ENCODE measurements at places on chromosomes 1 and 21.

GRCh38 chr1:34825455-34826091 lies 32.8 kb downstream of the GJA4 start:
- DNase-seq = no peak

DNA sequence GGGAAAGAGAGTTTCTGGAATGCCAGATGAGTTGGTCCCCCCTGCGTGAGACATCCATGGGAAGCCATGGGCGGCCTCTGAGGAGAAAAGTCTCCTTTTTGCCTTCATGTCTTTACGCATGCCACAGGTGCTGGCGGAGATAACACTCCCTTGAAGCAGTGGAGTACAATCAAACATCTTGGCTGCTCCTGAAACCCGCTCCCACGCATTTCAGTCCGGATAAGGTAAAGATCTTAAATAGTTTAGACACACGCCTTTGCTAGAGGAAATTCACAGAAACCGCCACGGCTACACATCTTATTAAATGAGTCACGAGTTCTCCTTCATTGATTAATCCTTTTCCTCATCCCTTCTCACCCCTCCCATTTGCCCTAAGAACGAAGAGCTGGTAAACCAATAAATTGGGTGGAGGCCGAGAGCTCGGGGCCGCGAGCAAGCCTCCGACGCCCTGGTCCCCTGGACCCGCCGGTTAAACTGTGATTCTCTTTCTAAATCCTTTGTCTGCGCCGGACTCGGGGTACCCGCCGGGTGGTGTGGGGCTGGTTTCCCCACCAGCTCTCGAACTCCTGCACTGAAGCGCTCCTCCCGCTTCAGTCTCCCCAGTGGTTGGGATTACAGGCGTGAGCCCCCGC lies 6.6 kb upstream of the ZNF669 start:
- no peak for DNase-seq

GRCh38 chr1:229006121-229006870 lies 264.6 kb upstream of the RAB4A start:
- no peak for DNase-seq

GRCh38 chr1:244065960-244066388 lies 14.9 kb downstream of the ZBTB18 start:
- no peak for DNase-seq

GRCh38 chr1:207454046-207454964 lies at the start of gene CR2:
Gene CR2, plus strand, starts transcription at chr1:207454328. Its CDS starts 91 bp downstream, at chr1:207454419.
- no peak for DNase-seq

- DNase-seq = no peak
Observed at GRCh38 chr1:93395195-93395594, 49.5 kb downstream of the DR1 start.

- DNase-seq = no peak
Observed at GRCh38 chr1:180948641-180949615, 36.2 kb downstream of the KIAA1614 start.

DNA sequence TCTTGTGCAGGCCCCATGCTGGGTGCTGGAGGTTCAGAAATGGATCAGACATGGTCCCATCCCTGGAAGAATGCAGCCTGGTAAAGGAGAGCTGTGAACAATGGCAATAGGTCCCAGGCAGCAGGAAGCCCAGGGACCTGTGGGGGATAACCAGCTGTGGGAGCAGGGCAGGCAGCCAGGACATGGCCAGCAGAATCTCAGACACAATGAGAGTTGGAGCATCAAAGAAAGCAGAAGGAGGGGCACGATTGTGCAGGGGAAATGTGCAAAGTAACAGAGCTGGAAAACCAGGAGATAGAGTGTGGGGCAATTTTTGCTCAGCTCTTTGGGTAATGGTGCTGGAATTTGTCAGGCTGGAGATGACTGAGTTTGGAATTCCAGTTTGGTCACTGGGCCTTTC lies 44.3 kb downstream of the C8B start:
- DNase-seq = no peak

- no peak for DNase-seq
Observed at GRCh38 chr1:156213644-156213966, 798 bp downstream of the PMF1 start.

GRCh38 chr1:84960371-84960770 lies 36.5 kb downstream of the MCOLN2 start:
- no peak for DNase-seq

GRCh38 chr1:219066631-219067349 lies 106.9 kb upstream of the LYPLAL1 start:
- no peak for DNase-seq

GRCh38 chr1:56387071-56387740 lies 192.2 kb downstream of the PLPP3 start:
- no peak for DNase-seq

DNA sequence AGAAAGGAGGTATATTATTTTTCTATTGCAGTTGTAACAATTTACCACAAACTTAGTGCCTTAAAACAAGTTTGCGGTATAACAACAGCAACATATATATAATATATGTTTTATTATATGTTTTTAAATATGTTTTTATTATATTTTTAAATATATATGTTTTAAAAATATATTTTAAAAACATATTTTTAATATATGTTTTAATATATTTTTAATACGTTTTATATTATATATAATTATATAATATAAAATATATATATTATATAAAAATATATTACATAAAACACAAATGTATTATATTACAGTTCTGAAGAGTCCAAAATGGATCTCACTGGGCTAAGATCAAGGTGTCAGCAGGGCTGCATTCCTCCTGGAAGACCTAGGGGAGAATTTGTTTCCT lies 27.5 kb upstream of the FNBP1L start:
- no peak for DNase-seq

Data from activated CD8-positive, alpha-beta memory T cell treated with anti-CD3 and anti-CD28 coated beads for 1 hour (primary cell).